COR-L47 (cell line): ENCODE measurements at places on chromosomes 11 and 22.

DNA sequence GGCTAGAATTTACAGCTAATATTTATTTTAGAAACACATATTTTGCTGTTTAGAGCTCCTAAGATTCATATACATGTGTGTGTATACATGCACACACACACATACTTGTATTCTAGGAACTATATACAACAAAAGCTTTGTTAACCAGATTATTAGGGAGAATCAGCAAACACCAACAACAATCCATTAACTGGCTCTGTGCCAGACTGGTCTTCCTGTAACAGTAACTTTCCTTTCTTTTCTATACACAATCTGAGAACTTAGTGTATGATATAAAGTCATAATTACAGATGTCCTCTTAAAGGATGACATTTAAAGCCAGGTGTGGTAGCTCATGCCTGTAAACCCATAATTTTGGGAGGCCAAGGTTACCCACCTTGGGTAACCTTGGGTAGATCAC lies 49.5 kb upstream of the CLNS1A start:
- DNase-seq, result no peak

GRCh38 chr11:94417386-94417987 lies 16.3 kb upstream of the GPR83 start:
- no peak for DNase-seq

- DNase-seq, result no peak
Observed at GRCh38 chr22:23216461-23217170, 36.3 kb downstream of the BCR start.

DNA sequence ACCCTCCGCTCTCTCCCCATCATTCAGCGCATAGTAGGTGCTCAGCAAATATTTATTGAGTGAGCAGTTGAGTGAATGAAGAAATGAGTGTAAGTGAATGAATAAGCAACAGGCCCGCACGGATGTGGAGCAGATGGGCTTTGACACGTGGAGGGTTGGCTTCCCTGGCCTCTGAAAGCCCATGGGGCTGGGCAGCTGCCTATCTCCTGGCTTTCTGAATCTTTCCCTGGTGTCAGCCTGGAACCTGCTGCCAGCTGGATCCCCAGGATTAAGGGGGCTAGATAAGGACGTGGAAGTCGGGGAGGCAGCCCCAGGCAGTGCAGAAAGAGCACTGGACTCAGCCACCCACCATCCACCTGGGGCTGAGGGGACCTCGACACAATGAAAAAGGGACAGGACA lies 12.6 kb downstream of the IL2RB start:
- DNase-seq, result no peak

- no peak for DNase-seq
Observed at GRCh38 chr11:93814966-93815633, 31.0 kb downstream of the MED17 start.

- no peak for DNase-seq
Observed at GRCh38 chr11:33885338-33886005, 6.4 kb downstream of the LMO2 start.

- no peak for DNase-seq
Observed at GRCh38 chr11:17406082-17406817, 17.8 kb upstream of the KCNJ11 start.

DNA sequence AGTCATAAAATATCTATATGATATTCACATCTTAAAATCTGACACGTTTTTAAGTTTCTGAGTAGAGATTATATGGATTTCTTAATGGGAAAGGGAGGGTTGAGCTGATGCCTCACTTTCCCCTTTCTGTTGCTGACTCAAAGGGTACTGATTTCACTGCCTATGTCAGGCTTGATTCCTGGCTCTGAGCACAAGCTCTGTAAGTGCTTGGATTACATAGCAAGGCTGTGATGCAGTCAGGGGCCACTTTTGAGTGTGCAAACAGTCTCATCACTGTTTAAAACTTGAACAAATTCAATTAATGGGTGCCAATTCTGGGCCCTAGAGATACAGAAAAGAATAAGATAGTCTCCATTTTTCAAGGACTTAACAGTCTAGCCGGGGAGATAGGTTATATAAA lies 14.4 kb downstream of the ATXN10 start:
- DNase-seq, result no peak

- no peak for DNase-seq
Observed at GRCh38 chr22:42692239-42693054, 28.2 kb downstream of the A4GALT start.

GRCh38 chr22:38403812-38404211 lies 51.2 kb downstream of the KCNJ4 start:
- DNase-seq, result no peak

DNA sequence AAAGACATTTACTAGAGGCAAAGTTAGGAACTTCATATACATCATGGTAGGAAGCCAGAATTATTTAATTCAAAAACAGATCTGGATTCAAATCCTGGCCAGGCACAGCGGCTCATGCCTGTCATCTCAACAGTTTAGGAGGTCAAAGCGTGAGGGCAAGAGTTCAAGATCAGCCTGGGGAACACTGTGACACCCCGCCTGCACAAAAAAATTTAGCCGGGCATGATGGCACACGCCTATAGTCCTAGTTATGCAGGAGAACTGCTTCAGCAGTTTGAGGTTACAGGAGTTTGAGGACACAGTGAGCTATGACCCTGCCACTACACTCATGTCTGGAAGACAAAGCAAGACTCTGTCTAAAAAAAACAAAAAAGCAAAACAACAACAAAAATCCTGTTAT lies 8.9 kb downstream of the MRTFA start:
- no peak for DNase-seq

- DNase-seq, result no peak
Observed at GRCh38 chr11:61505640-61506155, 2.9 kb upstream of the LRRC10B start.

- peak; percentile 77 for DNase-seq
Observed at GRCh38 chr11:112881461-112881860, 79.8 kb upstream of the NCAM1 start.

- DNase-seq, result peak; percentile 9
Observed at GRCh38 chr11:47004595-47005033, 68.1 kb downstream of the CSTPP1 start.

- DNase-seq, result no peak
Observed at GRCh38 chr11:15688351-15688792, 573.6 kb downstream of the INSC start.

DNA sequence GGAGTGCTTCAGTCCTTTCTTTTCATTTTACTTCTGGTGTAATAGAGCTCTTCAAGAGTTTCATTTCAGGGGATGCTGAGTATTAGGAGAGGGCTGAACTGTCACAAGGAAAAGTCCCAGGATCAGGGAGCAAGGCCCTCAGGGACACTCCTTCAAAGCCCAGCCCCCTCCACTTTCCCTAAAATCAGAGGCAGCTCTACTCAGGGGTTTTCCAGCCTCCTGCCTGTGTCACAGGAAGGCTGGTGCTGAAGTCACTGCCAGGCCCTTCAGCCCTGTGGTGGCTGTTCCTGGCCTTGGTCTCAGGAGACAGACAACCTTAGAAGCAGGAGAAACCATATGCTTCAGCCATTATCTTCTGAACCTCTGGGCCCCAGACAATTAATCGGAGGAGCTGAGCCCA lies 36.4 kb upstream of the KIRREL3 start:
- DNase-seq, result no peak

DNA sequence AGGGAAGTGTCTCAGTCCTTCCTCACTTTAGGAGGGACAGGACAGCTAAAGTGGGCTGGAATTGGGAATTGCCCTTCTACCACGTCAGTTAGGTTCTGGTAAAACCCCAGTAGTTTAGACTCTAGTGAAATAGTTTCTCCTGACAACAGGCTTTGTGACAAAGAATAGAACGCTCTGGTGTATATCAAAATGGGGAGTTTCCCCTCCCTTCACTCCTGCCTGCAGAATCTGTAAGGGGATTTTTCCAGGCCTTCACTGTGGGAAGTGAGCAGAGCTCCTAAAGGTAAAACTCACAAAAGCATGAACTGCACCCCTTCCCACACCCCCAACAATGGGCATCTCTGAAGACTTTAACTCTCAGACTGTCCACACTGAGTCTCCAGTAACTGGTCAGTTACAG lies 460.9 kb upstream of the LRRC4C start:
- no peak for DNase-seq

- DNase-seq, result no peak
Observed at GRCh38 chr11:95297680-95298452, 66.9 kb upstream of the SESN3 start.

DNA sequence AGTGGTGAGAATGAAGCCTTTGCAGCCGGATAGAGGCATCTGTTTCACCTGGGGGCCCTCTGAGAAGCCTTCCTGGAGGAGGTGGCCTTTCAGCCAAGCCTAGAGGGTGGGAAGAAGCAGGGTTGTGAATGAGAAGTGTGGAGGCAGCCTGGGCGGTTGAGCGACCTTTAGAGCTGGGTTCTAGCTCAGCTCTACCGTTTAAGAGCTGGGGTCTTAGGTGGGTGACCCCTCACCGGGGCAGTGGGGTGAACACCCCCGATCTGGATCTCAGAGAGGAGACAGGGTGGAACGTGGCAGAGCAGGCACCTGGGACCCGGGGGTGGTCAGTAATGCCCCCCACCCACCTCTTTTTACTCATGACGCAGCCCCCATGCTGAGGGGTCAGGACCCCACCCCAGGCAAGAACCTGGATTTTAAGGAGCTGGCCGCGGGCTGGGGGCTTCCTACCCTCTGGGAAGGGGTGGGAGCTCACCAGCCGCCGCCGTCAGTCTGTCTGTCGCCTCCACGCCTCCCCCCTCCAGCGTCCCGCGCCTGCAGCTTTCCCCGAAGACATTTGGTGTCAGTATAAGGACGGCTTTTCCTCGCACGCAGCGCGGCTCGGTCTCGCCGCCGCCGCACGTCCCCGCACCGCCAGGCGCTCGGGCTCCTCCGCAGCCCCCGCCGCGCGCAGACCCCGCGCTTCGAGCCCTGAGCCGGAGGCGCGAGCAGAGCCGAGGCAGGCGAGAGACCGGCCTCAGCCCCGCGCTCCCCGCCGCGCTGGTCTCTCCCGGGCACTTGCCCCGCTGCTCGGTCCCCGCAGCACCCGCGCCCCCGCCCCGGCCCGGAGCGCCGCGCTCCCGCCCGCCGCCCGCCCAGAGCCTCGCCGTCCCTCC lies 13.3 kb upstream of the CACNA1I start:
- DNase-seq, result peak; percentile 49

DNA sequence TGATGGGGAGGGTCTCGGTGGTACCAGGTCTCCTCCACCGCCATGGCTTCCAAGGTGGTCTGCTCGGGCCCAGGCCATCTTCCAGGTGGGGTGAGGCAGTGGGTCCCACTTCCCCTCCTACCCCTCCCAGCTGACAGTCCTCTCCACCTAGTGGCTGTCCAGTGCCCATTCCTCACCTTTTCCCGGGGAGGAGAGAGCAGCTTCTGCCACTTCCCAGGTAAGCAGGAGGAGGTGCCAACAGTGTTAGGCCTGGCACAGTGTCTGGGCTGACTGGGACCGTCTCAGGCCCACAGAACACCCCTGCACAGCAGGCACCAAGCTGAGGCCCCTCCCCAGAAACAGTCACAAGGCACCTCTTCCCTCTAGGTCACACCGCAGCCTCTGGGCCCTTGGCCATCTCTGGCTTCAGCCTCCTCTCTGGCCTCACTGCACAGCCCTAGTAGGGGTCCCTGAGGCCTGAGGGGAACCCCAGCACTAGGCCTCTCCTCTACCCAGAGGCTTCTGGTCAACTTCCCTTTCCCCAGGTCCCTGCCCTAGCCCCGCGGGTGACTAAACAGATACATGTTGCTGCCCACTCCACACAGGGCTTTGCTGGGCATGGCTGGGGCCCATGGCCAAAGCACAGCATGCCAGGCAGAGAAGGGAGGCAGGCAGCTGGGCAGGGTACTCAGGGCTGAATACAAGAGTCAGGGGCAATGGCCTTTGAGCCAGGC lies 2.3 kb upstream of the ANKRD13D start:
- DNase-seq, result no peak

GRCh38 chr11:2898366-2899079 lies 12.9 kb upstream of the CDKN1C start:
- DNase-seq, result no peak

DNA sequence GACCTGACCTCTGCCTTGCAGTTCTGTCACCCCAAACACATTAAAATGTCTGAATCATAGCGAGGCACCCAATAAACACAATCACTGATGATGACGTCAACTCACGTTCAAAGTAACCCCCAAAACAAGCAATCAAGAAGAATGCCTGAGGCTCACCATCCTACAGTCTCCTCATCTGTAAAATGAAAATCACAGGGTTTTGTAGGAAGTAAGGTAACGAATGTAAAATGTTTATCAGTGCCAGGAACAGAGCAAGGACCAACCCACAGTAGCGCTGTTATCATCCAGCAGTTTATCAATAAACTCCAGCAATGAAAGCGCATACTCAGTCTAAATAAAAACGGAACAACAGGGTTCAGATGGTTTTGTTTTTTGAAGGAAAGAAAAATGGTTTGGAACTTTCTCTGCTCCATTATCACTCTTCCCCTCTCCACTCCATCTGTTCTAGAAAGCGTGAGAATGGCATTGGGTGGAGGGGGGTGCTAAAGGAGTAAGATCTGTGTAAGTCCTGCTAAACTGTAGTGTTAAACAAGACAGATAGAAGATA lies 110.5 kb downstream of the MICAL3 start:
- no peak for DNase-seq

GRCh38 chr11:68569357-68569756 lies 108.8 kb downstream of the PPP6R3 start:
- no peak for DNase-seq

DNA sequence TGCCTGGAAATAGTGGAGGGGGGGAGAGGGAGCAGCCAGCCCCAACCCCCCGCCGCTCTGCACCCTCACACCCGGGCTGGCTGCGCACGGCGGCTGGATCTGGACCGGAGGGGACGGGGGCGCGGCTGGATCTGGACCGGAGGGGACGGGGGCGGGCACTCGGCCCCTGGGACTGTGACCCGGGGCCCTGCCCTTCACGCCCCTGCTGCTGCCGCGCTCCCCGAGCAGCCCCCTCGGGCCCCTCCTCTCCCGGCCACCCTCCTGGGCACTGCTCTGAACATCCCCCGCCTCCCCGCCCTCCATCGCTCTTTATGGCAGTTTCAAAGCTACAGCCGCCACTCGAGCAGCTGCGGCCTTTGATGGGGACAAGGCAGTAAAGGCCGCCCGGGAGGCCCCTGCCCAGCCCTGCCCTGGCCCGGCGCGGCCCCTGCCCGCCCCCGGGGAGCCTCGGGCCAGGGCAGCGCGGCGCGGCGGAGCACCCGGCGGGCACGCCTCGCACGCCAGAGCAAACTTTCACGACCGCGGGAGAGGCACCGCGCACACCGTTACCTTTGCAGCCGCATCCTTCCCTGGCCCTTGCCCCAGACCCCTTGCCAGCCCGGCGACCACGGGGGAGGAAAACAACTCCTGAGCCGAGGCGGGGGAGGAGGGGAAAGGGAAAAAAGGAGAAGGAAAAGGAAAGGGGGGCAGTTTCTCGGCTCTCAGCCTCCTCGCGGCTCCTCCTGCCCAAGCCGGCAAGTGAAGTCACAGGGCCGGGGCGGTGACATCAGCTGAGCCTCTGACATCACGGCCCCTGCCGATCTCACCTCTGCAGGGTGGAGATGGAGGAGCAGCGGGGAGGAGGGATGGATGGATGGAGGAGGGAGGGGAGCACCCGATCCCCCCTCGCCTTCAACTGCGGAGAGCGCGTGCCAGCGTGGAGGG lies 13.1 kb upstream of the TCF20 start:
- no peak for DNase-seq
